ENCODE measurements at places on chromosomes 5 and 9.
A peak's percentile ranks its signal among the peaks of the same experiment; 100 is the strongest.

GRCh38 chr5:133453831-133454230, 158.5 kb downstream of the FSTL4 start:
- no peak for DNase-seq

GRCh38 chr5:137400571-137400970, 98.6 kb downstream of the SPOCK1 start:
- no peak for DNase-seq

DNA sequence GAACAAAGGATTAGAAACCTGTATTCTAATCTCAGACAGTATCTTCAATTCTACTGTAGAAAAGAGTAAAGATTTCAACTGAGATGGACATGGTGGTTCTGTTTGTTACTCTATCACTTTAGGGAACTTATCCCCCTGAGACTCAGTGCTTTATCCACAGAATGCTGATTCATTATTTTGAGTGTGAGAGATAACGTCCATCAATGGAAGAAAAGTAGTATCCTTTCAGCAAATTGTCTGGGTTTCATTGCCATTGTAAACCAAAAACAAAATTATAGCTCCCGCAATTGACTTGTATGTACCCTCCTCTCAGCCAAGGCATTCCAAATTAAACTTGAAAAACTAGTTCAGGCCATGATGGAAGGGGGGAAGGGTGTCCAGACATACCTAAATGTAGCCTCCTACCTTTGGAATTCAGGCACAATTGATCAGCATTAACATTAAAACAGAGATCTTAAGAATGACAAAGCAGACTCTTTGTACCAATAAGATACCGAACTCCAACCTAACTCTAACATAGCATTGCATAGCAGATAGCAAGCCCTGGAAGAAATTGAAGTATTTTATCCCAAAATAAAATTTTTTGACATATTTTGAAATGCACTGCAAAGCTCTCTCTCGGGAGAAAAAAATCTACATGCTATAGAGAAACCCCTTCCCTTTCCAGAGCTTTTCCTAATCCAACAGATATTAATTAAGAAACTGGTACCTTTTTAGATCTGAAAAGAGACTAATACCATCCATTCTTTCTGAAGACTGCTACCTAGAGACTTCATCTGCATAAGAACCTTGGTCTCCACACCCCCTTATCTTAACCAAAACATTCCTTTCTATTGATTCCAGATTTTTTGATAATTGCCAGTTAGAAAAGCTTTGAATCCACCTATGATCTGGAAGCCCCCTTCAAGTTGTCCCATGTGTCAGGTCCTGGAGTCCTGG, 1055.7 kb downstream of the PTPRD start:
- no peak for DNase-seq

DNA sequence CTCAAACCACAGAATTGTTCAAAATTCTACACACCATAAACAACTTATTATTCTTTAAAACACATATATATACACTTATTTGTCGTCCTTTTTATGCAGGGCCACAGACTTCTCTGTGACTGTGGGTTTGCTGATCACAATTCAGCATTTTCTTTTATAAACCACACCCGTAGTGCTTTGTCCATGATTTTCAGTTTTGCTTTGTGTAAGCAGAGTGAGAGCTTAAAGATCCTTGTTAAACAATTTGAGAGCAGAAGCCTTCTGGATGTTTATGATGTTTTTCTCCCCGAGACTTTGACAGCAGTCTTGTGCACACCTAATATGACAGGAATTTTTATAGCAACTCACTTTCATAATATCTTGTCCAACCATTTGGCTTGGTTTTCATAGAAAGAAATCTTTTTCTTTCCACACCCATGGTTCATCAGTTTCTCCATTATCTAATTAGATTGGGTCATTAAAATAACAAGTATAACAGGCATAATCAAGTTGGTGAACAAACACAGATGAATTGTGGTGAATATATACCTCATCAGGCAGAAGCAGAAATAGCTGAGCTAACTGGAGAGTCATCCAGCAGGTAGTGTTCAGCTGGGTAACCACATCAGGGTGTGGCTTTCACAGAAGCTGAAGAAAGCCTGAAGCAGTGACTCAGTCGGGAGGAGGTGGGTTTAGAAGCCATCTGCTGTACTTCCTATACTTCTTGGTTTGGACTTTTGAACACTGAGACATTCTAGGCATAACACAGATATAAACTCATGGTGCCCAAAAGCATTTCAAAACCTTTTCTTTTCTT, 232.8 kb downstream of the DOCK8 start:
- DNase-seq, result peak; percentile 21

- DNase-seq, result peak; percentile 72
Observed at GRCh38 chr5:78985116-78985724, at the start of gene ARSB. ARSB (minus strand) TSS chr5:78985310; CDS start chr5:78985248, 62 bp downstream.

DNA sequence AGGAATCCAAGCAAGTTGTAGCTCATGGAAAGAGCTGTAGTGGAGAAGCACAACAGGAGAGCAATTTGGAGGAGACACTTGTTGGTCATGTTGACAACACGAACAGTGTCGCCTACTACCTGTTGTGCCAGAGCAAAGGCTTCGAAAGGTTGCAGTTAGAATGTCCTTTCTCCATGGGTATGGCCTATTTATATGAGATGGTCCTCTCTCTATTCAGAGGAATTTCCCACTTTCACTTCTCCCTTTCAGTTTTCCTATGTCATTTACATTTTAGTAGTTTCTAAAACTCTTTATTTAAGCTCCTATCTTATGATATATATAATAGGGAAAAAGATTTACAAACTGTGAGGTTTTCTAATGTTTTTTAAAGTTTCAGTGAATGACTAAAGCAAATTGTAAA, at the start of gene IFNB1:
IFNB1 (minus strand) TSS at position 162 of the 400 bp plus-strand sequence; CDS start at position 89, 73 bp downstream.
- DNase-seq, result no peak

DNA sequence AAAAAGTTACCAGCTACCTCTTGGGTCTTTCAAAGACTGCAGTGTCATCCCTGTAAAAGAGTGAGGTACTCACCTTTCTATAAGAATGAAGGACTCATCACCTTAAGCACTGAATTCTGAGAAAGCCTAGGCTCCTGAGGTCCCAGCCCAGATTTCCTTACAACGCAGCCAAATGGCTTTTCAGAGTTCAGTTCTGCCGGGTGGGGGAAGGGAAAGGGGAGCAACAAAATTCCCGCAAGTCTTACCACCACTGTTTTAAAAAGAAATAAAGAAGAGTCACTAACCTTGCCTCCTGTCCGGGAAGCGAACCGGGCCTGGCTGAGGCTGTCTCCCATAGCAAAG, 373 bp downstream of the ADAMTS12 start:
- DNase-seq, result no peak

- DNase-seq, result peak; percentile 62
Observed at GRCh38 chr9:19471737-19472648, 63.2 kb downstream of the ACER2 start.

- DNase-seq, result no peak
Observed at GRCh38 chr9:36895744-36896260, 138.3 kb downstream of the PAX5 start.

DNA sequence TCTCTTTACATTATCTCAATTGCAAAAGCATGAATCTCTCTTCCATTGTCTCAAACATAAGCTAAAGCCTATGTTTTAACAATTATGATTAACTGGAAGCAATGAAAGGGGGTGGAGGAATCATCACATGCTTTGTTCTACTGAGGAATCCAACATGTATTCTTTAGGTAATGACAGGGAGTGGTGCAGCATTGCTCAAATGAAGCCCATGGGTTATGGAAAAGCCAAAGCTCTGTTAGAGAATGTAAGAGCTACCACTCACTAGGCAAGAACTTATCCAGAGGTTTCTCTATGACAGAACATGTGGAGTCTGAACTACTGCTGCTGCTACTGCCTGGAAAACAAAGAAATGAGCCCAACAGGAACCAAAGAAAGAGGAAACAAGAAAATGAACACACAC, 28.7 kb downstream of the KIF3A start:
- DNase-seq, result no peak

DNA sequence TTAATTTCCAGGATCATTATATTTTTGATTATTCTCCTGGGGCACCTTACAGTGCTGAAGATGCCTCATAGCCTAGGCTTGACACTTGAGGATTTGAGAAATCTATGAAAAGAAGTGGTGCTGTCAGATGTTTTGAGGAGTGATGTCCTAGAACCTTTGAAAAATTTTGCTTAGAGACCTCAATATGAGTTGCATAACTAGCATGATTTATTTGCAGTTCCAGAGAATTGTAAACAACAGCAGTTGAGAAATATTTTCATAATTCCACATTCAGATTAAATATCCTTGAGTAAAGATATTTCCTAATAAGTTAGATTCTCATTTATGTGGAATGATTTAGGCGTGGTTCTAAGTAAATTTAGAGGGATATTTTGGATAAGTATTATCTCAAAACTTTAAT, 225.8 kb downstream of the ADAMTSL1 start:
- no peak for DNase-seq

DNA sequence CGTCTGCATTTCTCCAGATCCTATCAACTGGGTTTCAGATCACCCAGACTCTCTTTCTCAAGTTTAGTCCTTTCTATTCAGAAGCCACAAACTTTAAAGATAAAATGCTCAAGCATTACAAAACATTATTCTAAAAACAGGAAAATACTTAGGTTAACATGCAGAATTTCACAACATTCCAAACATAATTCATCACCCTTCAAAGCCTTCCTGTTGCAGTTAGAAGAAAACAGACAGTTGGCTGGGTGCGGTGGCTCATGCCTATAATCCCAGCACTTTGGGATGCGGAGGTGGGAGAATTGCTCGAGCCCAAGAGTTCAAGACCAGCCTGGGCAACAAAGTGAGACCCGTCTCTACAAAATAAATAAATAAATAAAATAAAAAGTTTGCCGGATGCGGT, 7.7 kb upstream of the OCLN start:
- DNase-seq, result no peak

- peak; percentile 91 for DNase-seq
Observed at GRCh38 chr9:136644593-136645351, 17.9 kb upstream of the EGFL7 start.
